ENCODE measurements at places on chromosomes 16 and 17. TPM values are rescaled to one million over a fixed set of nuclear protein-coding genes. Genes with fewer than 3 reads are reported as not detected.

Gene CRHR1
- total RNA-seq = not detected

Gene MYADML2
- not detected for total RNA-seq

DNA sequence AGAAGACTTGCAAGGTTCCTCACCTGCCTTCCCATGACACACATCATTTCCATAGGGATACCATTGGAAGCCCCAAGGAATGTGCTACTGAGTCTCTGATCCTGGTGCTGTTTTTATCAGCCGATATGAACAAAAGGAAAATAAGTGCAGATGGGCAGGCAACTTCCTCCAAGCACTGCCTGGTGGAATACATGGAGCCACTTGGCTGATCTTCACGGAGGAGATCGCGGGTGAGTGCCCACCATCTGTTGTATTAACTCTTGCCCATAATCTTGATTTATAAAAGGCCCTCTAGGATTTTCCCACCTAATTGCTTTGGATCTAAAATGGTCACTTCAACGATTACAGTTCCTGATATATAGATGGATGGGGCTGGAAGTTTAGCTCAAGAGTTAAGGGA, 24.7 kb upstream of the CDRT15 start:
- DNase-seq = peak; percentile 60

- DNase-seq = no peak
These were observed 13.3 kb downstream of the SAP30BP start for GRCh38 chr17:75680431-75680830.

Gene MT1G
- not detected for total RNA-seq

GRCh38 chr17:4748686-4749085, 9.0 kb upstream of the CXCL16 start:
- DNase-seq = no peak

GRCh38 chr17:69764146-69764545, 310.9 kb upstream of the KCNJ16 start:
- DNase-seq = no peak

DNA sequence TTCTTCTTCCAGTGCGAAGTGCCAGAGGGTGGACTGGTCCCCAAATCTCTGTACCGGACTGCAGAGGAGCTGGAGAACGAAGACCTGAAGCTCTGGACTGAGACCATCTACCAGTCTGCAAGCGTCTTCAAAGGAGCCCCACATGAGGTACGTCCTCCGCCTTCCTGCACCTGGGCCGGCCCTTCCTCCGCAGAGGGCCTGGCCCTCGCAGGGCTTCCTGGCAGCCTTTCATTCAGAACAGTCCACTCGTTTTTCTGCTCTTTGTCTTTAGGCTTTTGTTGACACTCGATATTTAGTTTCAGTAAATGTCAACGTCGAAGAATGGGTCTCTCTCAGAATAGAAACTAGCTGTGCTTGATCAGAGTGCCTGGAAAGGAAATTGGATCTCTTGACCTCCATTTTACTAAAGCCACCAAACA, 68.6 kb downstream of the SEC14L1 start:
- DNase-seq = no peak

GRCh38 chr16:28311913-28312312, 19.6 kb downstream of the SBK1 start:
- no peak for DNase-seq

GRCh38 chr16:84613408-84614072, 4.3 kb downstream of the COTL1 start:
- DNase-seq = no peak

Gene TMEM98
- total RNA-seq = 0.07 TPM

GRCh38 chr17:50331085-50331791, 14.7 kb upstream of the XYLT2 start:
- no peak for DNase-seq

DNA sequence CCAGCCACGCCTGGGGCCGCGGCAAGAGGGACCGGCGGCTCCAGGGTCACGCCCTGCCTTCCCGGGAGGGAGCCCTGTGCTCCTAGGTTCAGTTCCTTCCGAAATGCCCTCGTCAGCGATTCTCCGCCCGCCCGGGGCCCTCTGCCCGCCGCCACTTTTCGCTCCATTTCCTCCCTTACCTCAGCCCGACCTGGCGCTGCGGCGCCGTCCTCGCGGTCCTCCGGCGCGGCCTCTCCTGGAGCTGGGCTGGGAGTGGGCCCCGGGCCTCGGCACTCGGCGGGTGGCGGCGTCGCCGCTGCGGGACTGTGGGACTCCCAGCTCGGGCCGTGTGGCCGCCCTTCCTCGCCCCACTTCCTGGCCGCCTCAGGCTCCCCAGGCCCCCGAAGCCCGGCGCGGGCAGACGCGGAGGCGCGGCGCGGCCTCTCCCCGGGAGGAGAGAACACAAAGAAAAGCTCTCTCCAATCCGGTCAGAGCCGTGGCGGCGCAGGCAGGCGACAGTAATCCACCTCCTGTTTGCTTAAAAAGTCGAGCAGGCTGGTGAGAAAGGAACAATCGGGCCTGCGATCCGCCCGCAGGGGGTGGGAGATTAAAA, 1.6 kb downstream of the BAHCC1 start:
- DNase-seq = peak; percentile 60

Gene KRT28
- not detected for total RNA-seq

DNA sequence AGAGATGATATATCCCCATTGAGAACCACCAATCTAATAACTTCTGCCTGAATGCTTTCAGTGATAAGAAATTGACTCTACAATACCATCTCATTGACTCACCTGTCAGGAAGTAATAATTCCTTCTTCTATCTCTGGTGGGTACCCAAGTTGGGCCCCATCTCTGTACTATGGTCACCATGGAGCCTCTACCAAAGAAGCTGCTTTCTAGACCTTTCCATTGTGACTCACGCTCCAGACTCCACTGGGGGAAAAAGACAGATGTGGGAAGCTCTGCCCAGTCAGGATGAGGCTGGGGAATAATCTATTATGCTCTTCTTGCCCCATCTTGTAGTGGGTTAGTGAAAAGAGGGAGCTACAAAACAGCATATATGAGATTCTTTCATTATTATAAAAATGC, 100.4 kb downstream of the COPRS start:
- DNase-seq = no peak

Gene COQ9
- total RNA-seq = 60.4 TPM

Gene AP2B1
- total RNA-seq = 126 TPM

GRCh38 chr16:89742948-89743347, 21.6 kb downstream of the ZNF276 start:
- DNase-seq = no peak

- no peak for DNase-seq
These were observed 7.5 kb downstream of the NFE2L1 start for GRCh38 chr17:48055531-48056245.

Gene ATPAF2
- 84.5 TPM for total RNA-seq

DNA sequence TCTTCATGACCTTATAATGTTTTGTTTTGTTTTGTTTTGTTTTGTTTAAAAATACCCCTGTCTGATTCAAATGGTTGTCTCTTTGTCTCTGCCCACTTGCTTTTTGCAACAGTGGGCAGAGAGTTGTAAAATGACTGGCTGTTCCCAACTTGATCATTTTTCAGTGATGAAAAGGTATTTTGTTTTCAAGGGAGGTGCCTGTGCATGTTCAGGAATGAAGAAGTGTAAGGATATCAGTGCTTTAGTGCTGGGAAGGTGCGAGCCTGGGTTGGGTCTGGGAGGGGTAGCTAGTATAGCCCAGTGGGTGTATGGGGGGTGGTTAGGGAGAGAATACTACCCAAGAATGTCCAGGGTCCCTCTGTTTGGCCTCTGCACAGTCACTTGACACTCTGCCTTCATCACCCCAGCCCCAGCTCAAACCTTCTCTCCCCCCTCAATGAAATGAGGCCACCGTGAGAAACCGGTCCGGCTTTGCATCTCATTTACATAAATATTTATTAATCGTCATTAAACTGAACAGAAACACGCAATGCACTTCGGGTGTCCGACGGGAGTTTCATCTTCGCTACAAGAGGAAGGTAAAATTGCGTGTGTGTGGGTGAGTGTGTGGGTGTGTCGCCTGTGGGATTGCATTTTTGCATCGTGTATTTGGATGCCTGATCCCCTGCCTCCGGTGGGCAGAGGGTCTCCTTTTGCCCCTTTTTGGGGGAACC, 4.3 kb downstream of the NEUROD2 start:
- no peak for DNase-seq

Gene FOXN1
- total RNA-seq = not detected

Gene TMIGD1
- not detected for total RNA-seq

DNA sequence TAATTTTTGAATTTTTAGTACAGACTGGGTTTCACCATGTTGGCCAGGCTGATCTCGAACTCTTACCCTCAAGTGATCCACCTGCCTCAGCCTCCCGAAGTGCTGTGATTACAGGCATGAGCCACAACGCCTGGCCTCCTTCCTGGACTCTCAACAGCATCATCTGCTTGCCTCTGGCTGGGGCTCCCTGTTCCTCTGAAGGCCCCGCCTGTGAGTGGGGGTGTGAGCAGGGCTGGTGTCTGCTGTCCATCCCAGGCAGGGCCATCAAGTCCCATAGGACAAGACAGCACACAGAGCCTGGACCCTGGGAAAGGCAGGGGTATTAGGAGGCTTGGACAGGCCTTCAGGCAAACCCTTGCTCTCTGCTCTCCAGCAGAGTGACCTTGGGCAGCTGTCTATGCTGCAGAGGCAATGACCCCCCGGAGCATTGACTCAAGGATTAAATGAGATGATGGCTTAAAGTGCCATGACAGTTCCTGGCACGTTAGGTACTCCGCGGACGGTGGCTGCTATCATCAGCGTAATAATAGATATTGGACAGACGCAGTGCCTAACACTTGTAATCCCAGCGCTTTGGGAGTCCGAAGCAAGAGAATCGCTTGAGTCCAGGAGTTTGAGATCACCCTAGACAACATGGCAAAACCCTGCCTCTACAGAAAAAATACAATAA, 19.2 kb downstream of the SCNN1B start:
- DNase-seq = no peak

DNA sequence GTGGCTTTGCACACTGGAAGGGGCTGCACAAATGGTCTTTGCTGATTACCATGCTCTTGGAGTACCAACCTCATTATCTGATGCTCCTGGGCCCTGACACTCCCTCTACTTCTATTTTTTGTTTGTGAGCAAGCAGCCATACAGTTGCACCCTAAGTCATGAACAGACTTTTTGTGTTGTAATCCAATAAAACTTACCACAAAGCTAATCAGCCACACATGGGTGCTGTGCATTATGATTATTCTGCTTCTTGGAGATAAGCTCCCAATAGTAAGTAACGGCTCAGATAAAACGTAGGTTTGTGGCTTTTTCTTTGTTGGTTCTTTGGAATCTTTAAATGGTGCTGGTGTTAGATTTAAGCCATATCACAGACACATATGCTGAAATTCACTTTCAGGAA, 76.2 kb downstream of the CCT6B start:
- no peak for DNase-seq

Gene CARD14
- total RNA-seq = not detected

- DNase-seq = no peak
These were observed 10.1 kb upstream of the CA4 start for GRCh38 chr17:60139438-60140285.

GRCh38 chr16:74078511-74079231, 217.9 kb upstream of the PSMD7 start:
- DNase-seq = no peak

DNA sequence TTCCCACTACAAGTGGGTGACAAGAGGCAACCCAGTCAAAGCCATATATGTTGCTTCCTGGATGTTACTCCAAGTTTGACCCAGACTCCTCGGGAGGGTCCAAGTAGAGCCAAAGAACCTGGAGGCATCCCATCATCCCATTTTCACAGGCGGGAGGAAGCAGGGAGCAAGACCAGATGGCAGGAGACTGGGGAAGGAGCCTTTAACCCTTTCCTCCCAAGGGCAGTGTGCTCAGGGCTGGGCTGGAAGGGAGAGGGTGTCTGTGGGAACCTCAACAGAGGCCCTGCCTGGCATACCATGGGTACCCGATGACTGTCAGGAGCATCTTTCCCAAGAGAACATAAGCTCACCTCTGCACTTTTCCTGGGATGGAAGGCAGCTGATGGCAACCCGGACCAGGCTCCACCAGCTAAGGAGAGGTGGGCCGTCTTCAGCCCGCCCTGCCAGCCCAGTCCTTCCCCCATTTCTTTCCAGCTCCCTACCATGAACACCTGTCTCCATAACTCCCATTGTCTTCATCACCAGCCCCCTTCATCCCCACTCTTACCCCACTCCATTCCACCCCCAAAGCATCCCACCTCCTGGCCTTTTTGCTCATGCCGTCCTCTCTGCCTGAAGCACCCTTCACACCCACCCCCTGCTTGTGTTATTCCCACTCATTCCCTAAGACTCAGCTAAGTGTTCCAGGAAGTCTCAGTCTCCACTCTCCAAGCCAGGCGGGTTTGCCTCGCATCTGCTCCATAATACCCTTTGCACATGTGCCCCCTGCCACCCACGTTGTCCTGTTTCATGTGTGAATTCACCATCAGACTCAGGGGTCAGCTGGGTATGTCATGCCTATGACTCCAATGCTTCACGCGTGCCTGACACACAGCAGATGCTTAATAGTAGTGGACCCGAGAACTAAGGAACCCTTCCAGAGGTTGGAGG, 5.9 kb upstream of the SLC16A5 start:
- no peak for DNase-seq

GRCh38 chr17:17406225-17406624, 70.6 kb upstream of the MED9 start:
- no peak for DNase-seq
